ENCODE measurements at places on chromosomes 1 and 21.

DNA sequence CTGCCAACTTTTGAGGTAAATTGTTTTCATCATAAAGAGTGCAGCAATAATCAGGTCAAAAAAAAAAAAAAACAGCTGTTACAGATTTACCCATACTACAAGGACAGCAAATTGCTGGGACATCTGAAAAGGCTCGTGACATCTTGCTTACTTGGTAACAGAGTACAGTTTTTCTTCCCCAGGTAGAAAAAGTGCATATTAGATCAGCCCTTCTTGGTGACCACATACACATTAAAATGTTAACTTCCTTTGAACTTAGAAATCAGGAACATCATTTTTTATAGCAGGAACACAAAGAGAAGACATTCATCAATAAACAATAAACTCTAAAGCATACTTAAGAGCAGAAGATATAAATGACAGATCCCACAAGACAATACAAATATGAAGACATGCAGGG lies 16.1 kb downstream of the TP53BP2 start:
- DNase-seq = no peak

- DNase-seq = no peak
Observed at GRCh38 chr1:193658081-193658480, 471.7 kb upstream of the B3GALT2 start.

GRCh38 chr1:163295949-163296348 lies 25.8 kb upstream of the NUF2 start:
- no peak for DNase-seq

DNA sequence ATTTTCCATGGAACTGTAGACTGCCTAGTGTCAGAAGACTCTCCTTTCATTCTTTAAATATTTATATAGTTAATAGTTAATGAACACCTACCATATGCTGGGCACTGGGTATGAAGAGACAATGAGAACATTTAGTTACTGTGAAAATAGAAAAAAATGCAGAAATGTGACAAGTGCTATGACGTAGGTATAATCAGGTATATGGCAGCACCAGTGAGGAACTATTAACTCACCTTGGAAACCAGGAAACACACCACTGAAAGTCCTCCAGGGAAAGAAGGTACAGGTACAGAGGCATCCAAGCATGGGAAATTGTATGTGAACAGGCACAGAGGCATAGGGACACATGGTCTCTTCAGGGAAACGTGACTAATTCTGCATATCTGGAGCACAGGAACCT lies 42.3 kb downstream of the DPT start:
- no peak for DNase-seq

DNA sequence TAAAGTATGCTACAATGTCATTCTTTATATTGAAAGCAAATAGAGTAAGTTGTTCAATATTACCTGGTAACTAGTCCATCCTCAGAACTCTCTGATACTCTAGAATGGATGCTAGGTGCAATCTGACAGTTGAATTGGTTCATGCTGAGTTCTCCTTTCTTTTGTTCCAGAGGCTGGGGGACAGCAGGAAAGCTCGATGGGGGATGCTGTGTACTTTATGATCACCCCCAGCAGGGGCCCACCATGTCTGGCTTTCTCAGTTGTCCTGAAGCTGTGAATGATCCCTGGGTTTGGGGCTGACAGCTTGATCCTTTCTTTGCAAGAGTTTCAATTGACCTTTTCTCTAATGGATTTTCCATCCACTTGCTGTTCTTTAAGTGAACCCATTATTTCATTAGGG lies 22.5 kb downstream of the FMN2 start:
- DNase-seq = no peak

DNA sequence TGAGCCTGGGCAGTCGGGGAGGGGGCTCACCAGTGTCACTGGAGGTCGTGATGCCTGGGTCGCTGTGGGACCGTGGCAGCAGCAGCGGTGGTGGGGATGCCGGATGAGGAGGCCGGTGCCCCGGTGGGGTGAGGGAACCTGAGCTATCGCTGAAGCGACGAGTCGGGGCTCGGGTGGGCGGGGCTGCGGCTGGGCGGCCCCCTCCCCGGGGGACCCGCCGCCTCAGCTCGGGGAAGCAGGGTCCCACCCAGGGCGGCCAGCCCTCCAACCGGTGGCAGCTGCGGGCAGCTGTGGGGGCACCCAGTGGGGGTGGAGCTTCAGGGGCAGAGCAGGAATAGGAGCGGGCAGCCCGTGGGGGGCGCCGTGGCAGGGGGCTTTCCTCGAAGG lies 5.0 kb downstream of the ENTREP3 start:
- DNase-seq = no peak

DNA sequence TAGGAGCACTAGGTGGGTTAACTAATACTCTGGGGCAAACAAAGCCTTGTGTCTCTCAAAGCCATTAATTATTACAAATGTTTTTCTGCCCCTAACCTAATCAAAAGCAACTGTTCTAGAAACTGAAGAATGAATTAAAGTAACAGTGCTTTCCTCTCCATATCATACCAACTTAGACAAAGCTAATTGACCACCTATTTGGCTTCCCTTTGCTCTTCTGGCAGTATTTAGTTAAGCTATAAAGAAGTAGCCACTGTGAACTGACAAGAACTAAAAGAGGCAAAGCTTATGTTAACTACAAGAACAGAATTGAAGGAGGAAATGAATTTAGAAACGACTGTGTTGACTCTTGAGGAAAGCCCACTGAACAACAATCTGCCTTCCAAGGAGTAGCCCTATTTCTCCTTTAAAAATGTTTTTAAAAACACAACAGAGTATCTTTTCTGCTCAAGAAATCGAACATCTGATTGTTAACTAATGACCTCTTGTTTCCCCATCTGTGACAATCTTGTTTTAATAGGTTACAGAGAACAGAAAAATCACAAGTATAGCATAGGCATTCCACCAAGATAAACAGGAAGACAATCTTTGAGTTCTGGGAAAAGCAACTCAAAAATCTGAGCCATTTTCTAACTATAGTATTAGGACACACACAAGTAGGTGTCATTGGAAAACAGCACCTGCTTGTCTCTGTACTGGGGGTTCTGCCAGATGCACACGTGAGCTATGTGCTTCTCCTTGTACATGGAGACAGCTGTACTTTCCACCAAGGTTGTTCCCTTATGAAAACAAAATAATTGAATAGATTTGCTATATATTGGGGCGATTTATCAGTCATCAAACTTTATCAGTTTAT lies 3.1 kb upstream of the EGLN1 start:
- DNase-seq = no peak

DNA sequence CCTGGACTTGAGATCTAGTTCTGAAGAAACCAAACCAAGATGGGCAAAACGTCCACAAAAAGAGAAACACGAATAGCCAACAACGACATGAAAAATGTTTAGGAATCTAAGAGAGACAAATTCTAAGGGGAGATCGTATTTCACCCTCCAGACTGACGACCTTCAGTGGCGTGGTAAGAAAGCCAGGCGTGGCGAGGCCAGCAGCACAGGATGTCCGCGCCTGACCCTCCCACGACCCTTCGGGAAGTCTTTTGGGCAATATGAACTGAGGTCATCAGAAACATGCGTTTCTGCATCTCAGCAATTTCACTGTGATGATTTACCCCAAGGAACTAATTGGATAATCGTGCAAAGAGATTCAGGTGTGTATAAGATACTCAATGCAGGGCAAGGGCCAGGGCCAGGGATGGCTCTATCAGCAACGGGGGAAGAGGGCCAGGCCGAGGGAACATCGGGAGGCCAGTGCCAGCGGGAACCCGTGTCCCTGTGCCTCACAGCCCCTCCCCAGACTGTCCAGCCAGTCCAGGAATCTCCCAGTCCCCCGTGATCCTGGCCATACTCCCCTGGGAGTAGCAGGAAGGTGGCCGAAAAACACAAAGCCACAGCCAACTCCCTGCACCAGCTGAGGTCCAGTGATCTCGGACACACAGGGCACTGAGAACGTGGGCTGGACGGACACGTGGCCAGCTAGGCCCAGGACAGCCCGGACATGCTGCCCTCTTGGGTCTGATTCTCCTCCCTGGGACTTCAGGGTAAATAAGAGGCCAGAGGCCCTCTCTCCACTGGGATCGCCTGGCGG lies 53.6 kb upstream of the ADARB1 start:
- no peak for DNase-seq

DNA sequence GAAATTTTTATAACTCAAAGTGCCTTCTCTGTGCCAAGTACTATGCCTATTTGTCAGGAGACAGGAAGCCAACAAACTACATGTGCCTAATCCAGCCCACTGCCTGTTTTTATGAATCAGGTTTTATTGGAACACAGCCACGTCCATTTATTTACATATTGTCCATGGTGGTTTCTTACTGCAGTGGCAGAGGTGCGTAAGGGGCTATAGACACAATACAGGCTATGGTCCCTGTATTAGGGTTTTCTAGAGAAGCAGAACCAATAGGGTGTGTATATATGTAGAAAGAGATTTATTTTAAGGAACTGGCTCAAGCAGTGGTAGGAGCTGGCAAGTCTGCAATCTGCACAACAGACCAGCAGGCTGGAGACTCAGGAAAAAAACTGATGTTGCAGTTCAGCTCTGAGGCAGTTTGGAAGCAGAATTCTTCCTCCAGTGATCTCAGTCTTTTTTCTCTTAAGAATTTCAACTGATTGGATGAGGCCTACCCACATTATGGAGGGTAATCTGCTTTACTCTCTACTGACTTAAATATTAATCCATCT lies 15.4 kb downstream of the PPIE start:
- DNase-seq = no peak

DNA sequence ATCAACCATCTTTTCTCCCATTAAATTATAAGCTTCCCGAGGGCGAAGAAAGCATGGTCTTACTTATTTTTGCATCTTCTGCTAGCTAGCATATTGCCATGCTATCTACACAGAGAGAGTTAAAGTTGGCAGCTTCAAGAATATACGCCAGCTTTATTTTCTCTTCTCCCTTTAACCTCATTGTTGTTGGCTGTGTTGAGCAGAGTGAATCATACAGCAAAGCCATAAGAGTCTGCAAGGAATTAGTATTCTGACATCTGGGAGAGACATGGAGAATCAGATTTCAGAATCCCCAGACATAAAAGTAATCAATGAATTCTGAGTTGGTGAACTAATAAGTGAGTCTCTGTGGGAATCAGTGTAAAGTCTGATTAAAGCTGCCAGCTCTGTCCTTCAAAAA lies 649.6 kb upstream of the PTBP2 start:
- no peak for DNase-seq

DNA sequence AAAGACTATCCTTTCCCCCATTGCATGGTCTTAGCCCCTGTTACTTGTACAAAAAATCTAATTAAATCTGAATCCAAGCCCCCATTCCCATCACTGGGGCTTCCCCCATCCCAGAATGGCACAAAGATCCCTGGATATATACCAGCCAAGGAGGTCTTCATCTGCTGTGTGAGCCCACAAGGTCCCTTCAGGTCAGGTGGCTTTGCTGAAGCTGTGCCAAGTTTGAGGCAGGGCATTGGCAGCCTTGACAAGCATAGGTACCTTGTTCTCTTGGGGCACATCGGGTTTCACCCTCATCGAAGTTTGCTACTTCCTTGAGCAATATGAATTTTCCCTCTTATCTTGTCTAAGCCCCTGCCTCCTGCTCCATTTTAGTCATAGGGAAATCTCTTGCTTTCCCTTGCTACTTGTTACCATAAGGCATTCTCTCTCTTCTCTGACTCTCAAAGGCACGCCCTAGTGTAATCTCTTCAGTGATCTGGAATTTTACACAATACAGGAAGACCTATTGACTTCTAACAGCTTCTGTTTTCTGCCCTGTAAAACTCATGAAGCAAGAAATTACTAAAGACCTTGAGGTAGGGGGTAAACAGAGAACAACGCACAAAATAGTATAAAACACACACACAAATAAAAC lies 71.4 kb upstream of the COG2 start:
- DNase-seq = no peak

GRCh38 chr1:159895286-159895685 lies 4.7 kb downstream of the CFAP45 start:
- no peak for DNase-seq

GRCh38 chr1:163361123-163361934 lies 39.6 kb downstream of the NUF2 start:
- no peak for DNase-seq

DNA sequence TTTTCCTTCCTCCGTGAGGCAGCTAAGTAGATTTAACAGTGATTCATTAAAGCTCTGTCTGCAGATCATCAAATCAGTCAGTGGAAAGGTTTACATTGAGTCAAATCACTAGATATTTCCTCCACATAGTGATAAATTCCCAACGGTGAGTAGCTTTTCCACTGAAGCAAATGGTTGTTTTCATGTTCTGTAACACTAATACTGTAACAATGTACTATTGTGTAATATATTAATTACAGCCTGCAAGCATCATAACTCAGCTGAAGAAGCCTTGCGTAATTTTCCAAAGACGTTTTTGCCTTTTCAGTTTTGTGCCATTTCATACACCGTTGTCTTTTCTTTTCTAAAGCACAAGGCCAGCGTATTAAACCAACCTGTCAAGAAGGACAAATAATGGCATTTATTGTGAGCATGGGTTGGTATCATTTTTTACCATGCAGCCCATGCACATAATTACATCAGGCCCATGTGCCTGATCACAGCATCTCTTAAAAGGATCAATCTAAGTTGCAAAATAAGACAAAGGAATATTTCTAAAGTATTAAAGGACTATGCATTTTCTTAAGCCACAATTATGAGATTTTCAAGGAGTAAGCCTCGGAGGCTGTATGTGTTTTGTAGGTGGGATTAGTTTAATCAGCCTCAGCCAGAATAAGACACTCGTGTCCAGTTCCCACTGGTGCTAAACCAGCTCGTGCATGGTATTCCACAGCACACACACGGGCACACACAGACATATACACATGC lies 16.7 kb upstream of the PDE9A start:
- no peak for DNase-seq

GRCh38 chr1:237562242-237562823 lies 328.4 kb downstream of the ZP4 start:
- DNase-seq = no peak

- DNase-seq = no peak
Observed at GRCh38 chr21:25464275-25464674, 143.0 kb downstream of the MRPL39 start.

DNA sequence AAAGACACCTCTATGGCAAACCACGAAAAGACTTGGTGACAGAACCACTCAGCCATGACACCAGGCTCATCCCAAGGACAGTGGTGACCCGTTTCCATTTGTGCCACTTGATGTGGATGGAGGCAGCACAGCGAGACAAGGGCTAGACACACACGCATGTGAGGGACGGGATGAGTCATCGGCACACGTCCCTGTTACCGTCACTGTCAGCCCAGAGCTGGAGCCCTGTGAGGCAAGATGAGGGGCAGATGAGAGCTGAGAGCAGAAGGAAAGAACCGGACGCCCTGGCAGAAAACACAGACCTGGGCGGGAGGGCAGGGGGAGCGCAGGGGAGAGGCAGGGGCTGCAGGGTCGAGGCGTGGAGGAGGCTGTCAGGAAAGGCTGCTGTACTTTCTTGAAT lies 57.8 kb downstream of the SIK1 start:
- DNase-seq = peak; percentile 66

- DNase-seq = peak; percentile 83
Observed at GRCh38 chr1:65687428-65688214, 105.1 kb upstream of the PDE4B start.

GRCh38 chr1:11333631-11334030 lies 60.6 kb downstream of the UBIAD1 start:
- no peak for DNase-seq

- no peak for DNase-seq
Observed at GRCh38 chr21:42424914-42425541, 21.3 kb downstream of the UBASH3A start.

- no peak for DNase-seq
Observed at GRCh38 chr1:64139877-64140276, 63.5 kb upstream of the UBE2U start.

Data from amygdala (tissue), 56 donors.